HT1080 (cell line): ENCODE measurements at places on chromosomes 1 and 21. TPM values are rescaled to one million over a fixed set of nuclear protein-coding genes. Genes with fewer than 3 reads are reported as not detected.

CACNA1E gene
- 0.03 and 0.29 TPM in 2 replicates for total RNA-seq

DNA sequence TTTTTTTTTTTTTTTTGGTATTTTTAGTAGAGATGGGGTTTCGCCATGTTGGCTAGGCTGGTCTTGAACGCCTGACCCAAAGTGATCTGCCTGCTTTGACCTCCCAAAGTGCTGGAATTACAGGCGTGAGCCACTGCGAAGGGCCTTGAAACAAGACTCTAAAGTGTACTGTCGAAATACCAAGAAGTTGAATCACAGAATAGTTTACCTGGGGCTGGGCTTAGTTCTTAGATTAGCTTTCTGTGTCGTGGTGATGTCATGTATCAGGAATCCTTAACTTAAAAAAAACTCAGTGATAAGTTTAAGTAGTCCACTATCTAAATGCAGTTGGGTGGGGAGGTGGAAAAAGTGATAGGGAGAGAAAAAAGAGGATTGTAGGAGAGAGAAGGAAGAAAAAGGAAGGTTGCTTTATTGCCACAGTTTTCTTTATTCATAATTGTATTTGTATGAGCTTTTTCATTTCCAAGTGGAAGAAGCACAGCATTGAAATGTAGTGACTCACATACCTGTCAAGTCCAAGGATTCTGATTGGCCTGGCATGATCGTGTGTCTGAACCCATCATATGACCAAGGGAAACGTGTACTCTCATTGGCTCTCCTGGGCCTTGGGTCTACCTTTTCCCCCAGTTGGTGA lies 13.4 kb downstream of the ITSN1 start:
- DNase-seq: peak; percentile 97

PPIAL4G gene
- total RNA-seq: not detected in 2 replicates

ARHGEF16 gene
- 0.05 and 0.23 TPM in 2 replicates for total RNA-seq

- peak; percentile 82 for DNase-seq
These were observed at the start of gene F3 for GRCh38 chr1:94541246-94542087. Gene F3, minus strand, starts transcription at chr1:94541759. Its CDS starts 123 bp downstream, at chr1:94541636.

- no peak for DNase-seq
These were observed 310.8 kb upstream of the NR5A2 start for GRCh38 chr1:199716729-199717128.

DNA sequence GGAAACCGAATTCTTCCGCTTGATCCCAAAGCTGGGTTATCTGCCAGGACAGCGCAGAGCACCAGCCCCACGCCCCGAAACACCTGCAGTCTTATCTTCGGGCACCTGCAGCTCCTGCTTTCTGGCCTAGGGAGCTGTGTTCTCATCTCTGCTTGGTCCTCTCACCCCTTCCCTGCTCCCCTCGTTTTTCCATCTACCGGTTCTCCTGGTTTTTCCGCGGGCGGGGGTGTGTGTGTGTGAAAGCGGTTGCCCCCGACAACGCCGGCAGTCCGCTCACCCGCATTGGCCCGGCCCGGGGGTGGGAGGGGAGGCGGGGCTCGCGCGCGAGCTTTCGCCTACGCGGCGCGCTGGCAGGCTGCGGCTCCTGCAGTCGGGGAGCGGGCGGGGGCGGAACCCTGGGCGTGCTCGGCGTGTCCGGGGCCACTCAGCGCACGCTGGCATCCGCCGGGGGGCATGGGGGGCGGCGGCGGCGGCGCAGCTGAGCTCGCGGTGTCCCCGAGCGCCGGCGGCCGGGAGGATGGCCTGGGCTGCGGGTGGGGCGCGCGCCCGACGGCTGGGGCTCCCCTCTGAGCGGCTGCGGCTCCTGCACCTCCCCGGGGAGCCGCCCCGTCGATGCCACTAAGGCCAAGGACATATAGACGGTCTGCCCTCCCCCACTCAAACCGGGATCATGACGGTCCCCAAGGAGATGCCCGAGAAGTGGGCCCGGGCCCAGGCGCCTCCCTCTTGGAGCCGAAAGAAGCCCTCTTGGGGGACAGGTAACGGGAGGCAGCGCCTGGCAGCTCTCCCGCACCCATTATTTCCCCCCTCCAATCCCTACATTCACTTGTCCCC lies 3.2 kb downstream of the ATP8B2 start:
- no peak for DNase-seq

POU3F1 gene
- not detected in 2 replicates for total RNA-seq

POLR3C gene
- total RNA-seq: 51.1 and 56.4 TPM in 2 replicates

DNA sequence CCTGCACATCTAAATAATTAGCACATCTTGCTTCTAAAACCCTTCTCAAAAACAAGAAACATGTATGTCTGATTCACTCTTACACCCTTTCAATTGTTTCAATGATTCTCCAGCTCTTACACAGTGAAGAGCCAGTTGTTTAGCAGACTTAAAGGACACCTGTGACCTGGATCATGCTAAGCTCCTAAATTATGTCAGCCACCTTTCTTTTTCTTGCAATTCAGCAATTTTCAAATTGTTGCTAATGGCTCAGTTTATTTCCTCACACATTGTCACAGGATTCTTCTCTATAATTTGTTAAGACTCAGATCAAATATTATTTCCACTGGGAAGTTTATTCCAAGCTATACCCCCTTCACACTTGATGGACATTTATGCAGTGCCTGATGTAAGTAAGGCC lies 413.2 kb downstream of the PLA2G4A start:
- DNase-seq: no peak

GRCh38 chr1:104636581-104636980 lies 886.9 kb downstream of the AMY1C start:
- peak; percentile 15 for DNase-seq

DNA sequence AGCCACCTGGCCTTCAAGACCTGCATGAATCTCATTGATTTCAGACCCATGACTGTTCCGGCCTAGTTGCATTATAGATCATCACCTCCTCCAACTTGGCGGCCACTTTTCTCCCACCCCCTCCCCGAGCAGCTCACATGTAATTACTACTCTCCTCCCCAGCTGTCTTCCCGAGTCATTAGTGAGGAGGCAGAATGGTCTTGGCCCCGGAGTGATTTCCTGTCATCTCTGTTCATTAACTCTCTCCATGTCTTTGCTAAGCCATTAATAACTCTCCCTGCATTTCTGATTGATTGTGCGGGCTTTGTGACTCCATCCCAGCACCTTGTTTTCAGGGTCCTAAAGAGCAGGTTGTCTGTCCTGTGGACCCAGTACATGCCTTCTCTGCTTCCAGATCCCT lies 75.6 kb upstream of the CNTN2 start:
- DNase-seq: no peak
